Inflammatory macrophage treated with lipopolysaccharide for 1 hour (primary cell): ENCODE measurements at places on chromosomes 1 and 21.

- DNase-seq = no peak
These were observed 15.3 kb downstream of the ADORA1 start for GRCh38 chr1:203142684-203143408.

DNA sequence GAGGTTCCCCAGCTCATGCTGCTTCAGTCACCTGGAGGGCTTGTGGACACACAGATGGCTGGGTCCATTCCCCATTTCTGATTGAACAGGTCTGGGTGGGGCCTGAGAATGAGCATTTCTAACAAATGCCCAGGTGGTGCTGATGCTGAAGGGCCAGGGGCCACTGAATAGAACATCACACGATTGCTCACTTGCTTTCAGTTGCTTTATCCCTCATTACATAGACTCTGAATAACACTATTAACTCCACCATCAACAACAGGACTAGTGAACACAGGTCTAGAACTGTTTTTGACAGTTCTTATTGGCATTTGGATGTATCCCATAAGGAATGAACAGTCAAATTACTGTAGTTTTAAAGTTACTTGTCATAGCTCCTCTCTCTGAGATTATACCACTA, 12.1 kb downstream of the TRAPPC10 start:
- DNase-seq = no peak

- no peak for DNase-seq
These were observed 110.1 kb downstream of the ZNF326 start for GRCh38 chr1:90104941-90105538.

DNA sequence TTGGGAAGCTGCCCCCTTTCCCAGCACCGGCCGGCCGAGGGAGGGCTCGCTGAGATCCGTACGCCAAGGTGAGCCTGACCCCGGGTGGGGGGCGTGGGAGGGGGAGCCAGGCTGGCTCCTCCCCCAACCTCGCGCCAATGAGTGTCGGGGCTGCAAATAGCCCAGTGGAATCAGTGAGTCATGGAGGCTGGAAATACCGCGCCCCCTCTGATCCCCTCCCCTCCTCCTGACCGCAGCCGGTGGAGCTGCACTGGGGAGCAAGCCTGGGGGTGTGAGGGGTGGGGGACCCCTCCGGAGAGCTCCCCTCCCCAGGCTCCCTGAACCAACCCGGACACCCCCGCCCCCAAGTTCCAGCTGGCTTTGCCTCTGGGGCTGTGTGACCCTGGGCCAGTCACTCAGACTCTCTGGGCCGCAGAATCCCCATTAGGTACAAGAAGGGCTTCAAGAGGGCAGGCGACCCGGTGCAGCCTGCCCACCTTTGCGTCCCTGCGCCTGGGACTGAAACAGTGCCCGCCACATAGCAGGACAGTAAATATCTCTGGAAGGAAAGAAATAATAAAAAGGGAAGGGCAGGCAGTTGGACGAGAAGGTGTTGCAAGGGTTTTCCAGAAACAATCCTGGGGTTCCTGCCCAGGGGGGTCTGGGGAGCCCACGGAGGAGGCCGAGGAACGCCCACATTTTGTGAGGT, 4.5 kb downstream of the HSPB7 start:
- peak; percentile 31 for DNase-seq

- no peak for DNase-seq
These were observed 47.7 kb downstream of the MAN1A2 start for GRCh38 chr1:117414943-117415342.
